ENCODE measurements at places on chromosomes 3 and 15. TPM values are rescaled to one million over a fixed set of nuclear protein-coding genes. Genes with fewer than 3 reads are reported as not detected.
A peak's percentile ranks its signal among the peaks of the same experiment; 100 is the strongest.

The SLC24A5 gene
- total RNA-seq: not detected

The MEIS2 gene
- 326 TPM for total RNA-seq

The EFL1 gene
- 54.8 TPM for total RNA-seq

The ITPKA gene
- total RNA-seq: 6.0 TPM

The GRK7 gene
- total RNA-seq: not detected

The USP50 gene
- not detected for total RNA-seq

The ACKR2 gene
- total RNA-seq: 0.15 TPM

The XCR1 gene
- not detected for total RNA-seq

The ADAMTS7 gene
- 20.4 TPM for total RNA-seq

GRCh38 chr15:38623744-38624143 is 59.1 kb upstream of the RASGRP1 start:
- no peak for DNase-seq

GRCh38 chr15:65177901-65178300 is 7.2 kb downstream of the CLPX start:
- no peak for DNase-seq

- no peak for DNase-seq
Measured at GRCh38 chr3:58361866-58362265, 29.2 kb downstream of the PXK start.

DNA sequence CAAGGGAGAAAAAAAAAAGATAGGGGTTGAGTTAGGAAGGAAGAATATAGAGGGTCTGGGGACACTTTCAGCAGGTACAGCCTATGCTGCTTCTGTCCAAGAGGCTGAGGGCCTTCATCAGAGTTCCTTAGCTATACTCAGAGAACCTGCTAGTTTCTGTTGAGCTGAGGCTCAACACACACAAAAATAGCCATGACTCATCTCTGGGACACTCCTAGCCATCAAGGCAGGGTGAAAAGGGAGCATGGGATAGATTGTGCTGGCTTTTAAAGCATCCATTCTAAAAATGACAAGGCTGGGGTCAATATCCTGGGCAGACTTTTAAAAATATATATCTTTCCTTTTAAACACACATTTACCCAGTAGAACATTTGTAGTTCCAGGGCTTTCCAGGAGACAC is 2.8 kb upstream of the RTP2 start:
- DNase-seq: no peak

DNA sequence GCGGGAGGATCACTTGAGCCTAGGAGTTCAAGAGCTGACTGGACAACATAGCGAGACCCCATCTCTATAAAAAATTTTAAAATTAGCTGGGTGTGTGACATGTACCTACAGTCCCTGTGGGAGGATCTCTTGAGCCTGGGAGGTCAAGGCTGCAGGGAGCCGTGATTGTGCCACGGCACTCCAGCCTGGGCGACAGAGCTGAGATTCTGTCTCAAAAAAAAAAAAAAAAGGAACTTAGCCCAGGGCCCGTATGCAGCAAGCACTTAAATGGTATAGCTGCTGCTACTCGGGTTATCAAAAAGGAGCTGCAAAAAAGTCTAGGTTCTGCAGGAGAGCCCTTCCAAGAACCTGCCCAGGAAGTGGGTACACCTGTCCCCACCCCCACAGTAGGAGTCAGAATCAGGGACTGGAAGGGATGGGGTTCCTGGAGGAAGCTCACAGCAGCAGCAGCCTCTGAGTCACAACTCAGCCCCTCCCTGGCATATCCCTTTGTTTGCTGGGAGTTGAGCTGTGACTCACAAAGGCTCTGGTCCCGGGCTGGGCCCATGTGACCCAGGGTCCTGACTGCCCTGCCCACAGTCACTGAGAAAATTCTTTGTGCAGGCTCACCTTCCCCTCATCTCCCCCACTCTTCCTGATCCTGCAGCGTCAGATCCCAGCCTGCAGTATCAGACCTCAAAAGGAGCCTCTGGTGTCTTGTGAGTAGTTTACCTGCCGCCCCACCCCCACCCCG is at the start of gene SPATA12:
Gene SPATA12 (plus strand): TSS at position 576 of the 733 bp plus-strand sequence. CDS start 13,031 bp downstream, outside the sequence.
- no peak for DNase-seq

- DNase-seq: no peak
Measured at GRCh38 chr3:144437989-144438388, 466.4 kb downstream of the DIPK2A start.

GRCh38 chr15:74620636-74621545 is 5.3 kb downstream of the CLK3 start:
- peak; percentile 68 for DNase-seq

DNA sequence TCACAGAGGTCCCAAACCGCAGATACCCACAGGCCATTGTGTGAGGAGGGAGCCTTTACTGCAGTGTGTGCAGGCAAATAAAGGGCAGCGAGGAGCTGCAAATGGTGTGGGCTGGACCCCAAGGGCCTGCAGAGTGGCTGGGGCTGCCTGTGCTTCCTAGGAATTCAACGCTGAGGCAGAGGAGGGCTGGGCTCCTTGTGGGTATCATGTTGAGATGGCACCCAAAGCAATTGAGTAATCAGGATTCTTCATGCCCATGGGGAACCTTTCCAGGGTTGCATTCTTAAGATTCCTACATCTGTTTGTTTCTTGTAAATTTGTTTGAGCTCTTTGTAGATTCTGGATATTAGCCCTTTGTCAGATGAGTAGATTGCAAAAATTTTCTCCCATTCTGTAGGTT is 85.4 kb upstream of the LIPC start:
- DNase-seq: no peak

GRCh38 chr3:174408310-174408709 is 450.8 kb upstream of the NAALADL2 start:
- DNase-seq: peak; percentile 50

DNA sequence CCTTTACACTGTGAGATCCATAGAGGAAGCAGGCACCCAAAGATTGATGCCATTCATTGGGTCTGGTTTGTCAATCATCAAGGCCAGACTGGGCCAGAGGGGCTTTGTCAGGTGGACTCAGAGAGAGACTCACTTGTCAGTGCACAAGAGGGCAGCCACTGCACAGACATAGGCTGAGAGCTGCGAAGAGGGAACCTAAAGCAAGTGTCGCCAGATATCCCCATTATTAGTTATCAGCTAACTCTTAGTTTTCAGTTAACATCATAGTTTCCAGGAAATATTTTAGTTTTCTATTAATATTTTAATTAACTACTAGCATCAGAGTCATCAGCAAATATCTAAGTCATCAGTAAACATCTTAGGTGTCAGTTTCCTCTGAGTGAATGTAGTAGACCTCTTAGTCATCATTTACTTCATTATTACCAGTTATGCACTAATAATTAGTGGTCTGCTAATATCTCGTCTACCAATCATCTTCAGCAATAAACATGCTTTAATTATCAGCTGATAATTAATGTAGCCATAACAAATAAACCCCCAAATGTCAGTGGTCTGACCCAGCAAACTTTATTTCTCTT is 41.7 kb upstream of the LIMD1 start:
- no peak for DNase-seq

GRCh38 chr3:185420762-185421161 is 57.8 kb downstream of the MAP3K13 start:
- peak; percentile 52 for DNase-seq

DNA sequence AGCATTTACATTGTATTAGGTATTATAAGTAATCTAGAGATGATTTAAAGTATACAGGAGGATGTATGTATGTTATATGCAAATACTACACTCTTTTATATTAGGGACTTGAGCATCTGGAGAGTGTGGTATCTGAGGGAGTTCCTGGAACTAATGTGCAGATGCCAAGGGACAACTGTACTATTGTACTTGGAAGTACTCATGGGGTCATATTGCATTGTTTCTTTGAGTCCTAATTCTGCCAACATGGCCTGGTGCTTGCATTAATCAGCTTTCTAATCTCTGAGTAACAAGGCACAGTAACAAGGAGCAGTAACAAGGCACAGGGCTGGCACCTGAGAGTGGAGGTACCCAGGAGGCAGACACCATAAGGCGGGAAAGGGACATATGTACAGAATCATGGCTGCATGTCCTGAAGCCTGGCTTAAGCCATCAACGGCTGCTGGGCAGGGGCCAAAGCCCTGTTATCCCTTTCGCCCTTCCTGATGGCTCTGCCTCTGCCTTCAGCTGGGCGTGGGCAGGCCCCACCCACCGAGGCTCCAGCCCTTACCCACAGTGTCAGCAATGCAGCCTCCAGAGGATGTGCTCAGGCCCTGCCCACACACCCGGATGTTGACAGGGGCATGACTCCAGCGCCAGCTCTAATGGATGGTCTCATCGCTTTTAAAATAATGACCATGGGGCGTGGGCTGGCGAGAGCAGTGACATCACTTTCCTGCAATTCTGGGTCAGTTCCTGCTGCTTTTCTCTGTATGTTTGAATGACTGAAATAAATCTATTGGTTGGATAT is 22.9 kb downstream of the CEMIP start:
- no peak for DNase-seq

GRCh38 chr15:90099072-90099867 is 3.0 kb downstream of the IDH2 start:
- no peak for DNase-seq

- no peak for DNase-seq
Measured at GRCh38 chr3:127483005-127483641, 107.4 kb downstream of the TPRA1 start.

GRCh38 chr3:22734756-22735155 is 468.4 kb upstream of the UBE2E2 start:
- DNase-seq: no peak

DNA sequence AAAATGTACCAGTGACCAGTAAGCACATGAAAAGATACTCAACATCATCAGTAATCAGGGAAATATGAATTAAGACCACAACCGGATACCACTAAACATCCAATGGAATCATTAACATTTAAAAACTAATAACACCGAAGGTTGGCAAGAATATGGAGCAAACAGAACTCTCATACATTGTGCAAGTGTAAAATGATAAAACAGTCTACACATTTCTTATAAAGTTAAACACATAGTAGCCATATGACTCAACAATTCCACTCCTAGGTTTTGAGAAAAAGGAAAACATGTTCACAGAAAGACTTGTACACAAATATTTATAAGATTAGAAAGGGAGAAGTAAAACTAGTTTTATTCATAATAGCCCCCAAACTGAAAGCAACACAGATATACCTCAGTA is 60.3 kb upstream of the SLCO2A1 start:
- peak; percentile 61 for DNase-seq

Data from cardiac muscle cell (in vitro differentiated cells and primary cell).